Hematopoietic multipotent progenitor cell (in vitro differentiated cells): ENCODE measurements at places on chromosomes 13 and 19.
A peak's percentile ranks its signal among the peaks of the same experiment; 100 is the strongest.

DNA sequence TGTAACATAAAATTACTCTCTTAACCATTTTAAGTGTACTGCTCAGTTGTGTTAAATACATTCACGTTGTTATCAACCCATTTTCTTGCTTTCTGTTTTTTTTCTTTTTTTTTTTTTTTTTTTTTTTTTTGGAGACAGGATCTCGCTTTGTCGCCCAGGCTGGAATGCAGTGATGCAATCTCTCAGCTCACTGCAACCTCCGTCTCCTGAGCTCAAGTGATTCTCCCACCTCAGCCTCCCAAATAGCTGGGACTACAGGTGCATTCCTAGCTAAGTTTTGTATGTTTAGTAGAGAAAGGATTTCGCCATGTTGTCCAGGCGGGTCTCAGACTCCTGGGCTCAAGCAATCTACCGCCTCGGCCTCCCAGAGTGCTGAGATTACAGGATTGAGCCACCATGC, 42.5 kb upstream of the C13orf42 start:
- no peak for DNase-seq

DNA sequence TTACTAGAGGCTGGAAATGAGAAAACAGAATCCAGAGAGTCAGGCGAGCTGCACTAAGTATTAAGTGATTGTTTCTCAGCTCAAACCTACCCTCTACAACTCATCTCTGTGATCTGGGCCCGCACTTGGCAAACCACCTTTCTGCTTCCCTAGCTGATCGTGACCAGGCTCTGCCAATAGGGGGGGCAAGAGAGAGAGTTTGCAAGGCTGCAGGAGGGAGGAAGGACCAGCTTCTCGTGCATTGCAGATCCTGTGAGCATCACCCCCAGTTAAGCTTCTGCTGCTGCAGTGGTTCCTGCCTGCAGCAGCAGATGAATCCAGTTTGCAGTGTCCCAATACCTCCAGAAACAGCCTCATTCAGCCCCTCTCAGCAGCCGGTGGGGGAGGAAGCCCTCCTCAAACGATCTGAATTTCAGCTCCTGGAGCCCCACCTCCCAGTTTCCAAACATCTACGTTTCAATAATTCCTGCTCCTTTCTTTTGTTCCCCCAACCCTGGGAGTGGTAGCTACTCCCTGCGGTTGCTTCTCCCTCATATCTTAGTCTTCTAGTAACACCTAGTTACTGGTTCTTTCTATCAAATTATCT, 20.0 kb downstream of the XRCC1 start:
- DNase-seq = peak; percentile 53

GRCh38 chr13:41621716-41622431, 164.5 kb downstream of the RGCC start:
- DNase-seq = no peak

DNA sequence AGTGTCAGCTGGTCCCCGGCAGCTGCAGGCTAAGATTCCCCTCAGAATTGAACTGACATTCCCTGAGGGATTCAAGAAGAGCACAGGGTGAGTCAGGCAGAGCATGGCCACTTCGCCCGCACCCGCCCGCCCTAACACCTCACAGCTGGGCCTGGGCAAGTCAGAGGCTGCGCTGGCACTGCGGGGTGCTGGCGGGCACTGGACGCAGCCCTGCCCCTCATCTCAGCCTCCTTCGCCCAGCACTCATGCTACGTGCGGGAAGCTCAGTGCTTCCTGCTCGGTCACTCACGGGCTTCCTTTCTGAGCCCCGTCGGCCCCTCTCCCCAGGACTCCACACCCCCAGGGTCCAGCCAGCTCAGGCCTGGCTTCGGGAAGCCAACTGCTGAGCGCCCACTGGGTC, 56.9 kb downstream of the MLLT1 start:
- DNase-seq = no peak

- DNase-seq = no peak
These were observed 15.1 kb downstream of the CCDC97 start for GRCh38 chr19:41324921-41325639.

- DNase-seq = no peak
These were observed 58.1 kb upstream of the SCEL start for GRCh38 chr13:77477299-77477848.

DNA sequence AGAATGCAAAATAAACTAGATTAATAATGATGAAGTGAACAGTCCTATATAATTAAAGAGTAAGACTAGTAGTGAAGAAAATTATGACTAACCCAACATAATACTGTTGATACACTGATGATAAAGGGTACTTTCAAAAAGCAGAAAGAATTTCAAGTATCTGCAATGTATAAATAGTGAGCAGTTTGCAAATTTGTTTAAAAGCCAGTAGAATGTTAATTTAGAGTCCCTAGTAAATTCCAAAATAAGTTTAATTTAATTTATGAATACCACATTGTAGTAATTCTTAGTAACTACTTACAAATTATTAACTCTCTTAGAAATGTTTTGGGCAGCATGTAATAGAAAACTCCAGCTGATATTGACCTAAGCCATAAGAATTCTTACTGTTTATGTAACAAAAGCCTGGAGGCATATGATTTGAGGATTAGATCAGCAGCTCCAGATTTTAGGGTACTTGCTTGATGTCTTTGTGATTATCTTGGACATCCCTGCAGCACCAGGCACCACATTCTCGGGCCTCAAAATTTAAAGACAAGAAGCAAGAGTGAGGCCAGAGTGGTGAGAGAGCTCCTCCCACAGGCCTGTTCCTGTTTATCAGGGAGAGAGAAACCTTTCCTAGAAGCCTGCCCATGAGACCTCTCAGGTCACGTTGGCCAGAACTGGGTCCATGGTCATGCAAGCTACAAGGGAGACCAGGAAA, 67.6 kb upstream of the TDRD3 start:
- peak; percentile 11 for DNase-seq

- no peak for DNase-seq
These were observed 12.4 kb upstream of the ZSCAN4 start for GRCh38 chr19:57656346-57656745.

GRCh38 chr13:20099319-20099718, 61.5 kb downstream of the GJA3 start:
- no peak for DNase-seq
